ENCODE measurements at places on chromosomes 6 and 20. TPM values are rescaled to one million over a fixed set of nuclear protein-coding genes. Genes with fewer than 3 reads are reported as not detected.

The BPIFB2 gene
- not detected for total RNA-seq

The TTLL9 gene
- not detected for total RNA-seq

The KIAA1755 gene
- total RNA-seq = 1.5 TPM

The PHACTR3 gene
- not detected for total RNA-seq

The ERMARD gene
- total RNA-seq = 16.2 TPM

The GJE1 gene
- not detected for total RNA-seq

The ADGRF4 gene
- not detected for total RNA-seq

The RIN2 gene
- total RNA-seq = 18.2 TPM

The SMLR1 gene
- not detected for total RNA-seq

The SLC35F1 gene
- 0.15 TPM for total RNA-seq

The DEFB114 gene
- total RNA-seq = not detected

The TTK gene
- 43.0 TPM for total RNA-seq

The UCKL1 gene
- total RNA-seq = 26.7 TPM

The MDC1 gene
- total RNA-seq = 9.8 TPM

The PBOV1 gene
- not detected for total RNA-seq

The TREML2 gene
- total RNA-seq = not detected

The BNIP5 gene
- total RNA-seq = not detected

The MDFI gene
- 7.0 TPM for total RNA-seq
